BJ (cell line): ENCODE measurements at places on chromosomes 12 and 14. TPM values are rescaled to one million over a fixed set of nuclear protein-coding genes. Genes with fewer than 3 reads are reported as not detected.

DNA sequence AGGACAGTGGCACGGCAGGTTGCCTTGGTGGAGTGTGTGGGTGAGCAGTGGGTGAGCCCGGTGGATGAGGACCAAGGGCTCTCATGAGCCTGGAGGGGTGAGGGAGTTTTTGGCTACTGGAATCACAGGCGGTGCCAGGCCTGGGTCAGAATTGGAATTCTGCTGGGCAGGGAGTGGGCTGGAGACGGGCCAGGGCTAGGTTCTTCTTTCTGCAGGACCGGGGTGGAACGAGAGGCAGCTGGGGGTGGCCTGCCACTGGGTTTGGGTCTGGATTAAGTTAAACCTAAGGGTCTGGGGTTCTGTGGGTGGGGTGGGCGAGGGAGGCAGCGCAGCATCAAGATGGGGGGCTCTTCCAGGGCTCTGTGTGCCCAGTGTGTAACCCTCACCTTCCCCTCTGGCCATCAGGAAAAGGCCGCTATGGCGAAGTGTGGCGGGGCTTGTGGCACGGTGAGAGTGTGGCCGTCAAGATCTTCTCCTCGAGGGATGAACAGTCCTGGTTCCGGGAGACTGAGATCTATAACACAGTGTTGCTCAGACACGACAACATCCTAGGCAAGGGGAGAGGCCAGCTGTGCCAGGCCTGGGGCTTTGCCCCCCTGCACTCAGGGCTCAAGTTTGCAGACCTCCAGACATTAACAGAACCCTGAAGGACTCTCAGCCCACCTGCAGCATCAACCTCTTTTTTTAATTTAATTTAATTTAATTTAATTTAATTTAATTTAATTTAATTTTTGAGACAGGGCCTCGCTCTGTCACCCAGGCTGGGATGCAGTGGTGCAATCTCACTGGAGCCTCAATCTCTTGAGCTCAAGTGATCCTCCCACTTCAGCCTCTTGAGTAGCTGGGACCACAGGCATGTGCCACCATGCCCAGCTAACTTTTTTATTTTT, 7.0 kb downstream of the ACVRL1 start:
- DNase-seq = no peak

DNA sequence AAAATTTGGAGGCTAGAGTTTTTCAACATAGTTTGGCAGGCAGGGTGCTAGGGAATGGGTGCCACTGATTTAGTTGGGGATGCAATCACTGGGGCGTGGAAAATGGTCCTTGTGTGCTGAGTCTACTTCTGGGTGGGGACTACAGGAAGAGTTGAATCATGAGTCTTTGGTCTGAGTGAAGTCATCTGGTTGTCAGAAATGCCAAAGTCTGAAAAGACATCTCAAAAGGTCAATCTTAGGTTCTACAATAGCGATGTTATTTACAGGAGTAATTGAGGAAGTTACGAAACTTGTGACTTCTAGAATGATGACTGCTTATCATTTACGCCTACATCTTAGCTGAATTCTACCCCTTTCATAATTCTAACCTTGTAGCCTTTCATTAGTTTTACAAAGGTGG, 209.1 kb downstream of the NUBPL start:
- no peak for DNase-seq

The RAD51AP1 gene
- 4.9 and 10.5 TPM in 2 replicates for polyA plus RNA-seq

The CCDC197 gene
- not detected in 2 replicates for polyA plus RNA-seq
